Natural killer cell (primary cell): ENCODE measurements at places on chromosomes 1 and 21. TPM values are rescaled to one million over a fixed set of nuclear protein-coding genes. Genes with fewer than 3 reads are reported as not detected.

DNA sequence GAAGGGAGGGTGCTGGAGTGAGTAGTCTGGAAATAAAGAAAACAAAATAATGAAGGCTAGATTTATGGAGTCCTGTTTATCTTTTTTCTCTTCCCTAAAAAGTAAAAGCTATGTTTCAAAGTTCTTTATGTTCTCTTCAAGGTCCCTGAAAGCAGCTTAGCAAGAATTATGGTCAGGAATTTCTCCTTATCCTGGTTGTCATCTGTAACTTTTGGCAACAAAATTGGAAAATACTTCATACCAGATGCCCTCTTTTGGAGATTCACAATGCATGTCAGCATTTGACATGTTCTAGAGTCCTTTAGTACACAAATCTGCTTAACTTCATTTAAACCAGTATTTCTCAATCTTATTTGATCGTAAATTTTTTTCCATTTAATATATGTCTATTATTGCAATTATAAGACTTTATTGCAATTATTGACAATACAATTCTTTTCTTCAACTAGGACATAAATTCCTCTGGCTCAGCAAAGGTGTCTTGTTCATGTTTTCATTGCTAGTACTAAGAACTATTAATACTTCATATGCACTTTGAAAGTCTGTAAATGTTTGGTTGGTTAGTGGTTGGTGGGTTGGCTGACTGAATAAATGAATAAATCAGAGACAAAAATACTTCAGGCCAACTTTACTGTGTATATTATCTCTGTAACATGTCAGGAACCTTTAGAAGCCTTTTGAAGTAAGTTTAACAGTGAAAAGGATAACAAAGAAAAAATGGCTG lies 101.5 kb downstream of the ATP1B1 start:
- DNase-seq, result no peak

- DNase-seq, result no peak
Measured at GRCh38 chr21:33496345-33496744, 4.8 kb upstream of the DNAJC28 start.

- no peak for DNase-seq
Measured at GRCh38 chr1:82106672-82107071, 305.9 kb downstream of the ADGRL2 start.

GRCh38 chr1:110425612-110426152 lies 18.2 kb upstream of the LAMTOR5 start:
- DNase-seq, result no peak

DNA sequence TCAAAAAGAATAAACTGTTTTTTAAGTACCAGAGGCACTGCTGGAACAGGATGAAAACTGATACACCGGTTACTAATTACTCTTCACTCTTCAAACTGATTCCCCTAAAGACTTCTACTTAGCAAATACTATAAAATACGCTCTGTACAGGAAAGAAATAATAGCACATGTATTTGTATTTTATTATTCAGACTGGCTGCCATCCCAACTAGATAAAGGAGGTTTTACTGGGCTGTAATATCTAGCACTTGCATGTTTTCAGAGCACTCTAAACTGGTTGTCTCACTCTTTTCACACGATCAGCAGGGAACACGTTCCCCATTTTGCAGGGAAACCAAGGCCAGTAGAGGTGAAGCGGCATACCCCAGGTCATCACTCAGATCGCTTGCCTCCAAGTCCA lies 9.2 kb downstream of the SMIM12 start:
- no peak for DNase-seq

DNA sequence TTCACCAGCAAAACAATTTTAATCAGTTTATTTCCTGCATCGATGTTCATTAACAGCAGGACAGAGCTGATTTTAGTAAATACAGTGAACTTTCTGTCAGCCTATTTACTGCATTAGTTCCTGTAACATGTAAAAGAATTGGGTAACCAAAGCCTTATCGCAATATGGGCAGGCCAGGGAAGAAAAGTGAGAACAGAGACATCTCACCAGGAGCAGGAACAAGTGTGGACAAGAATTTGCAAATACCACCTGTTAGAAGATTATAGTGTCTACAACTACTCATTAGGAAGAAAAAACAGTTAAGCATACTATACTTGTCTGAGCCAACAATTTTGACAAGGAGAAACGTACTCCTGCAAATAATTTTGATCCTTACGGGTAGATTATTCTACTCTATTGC lies 1293.9 kb downstream of the PLA2G4A start:
- no peak for DNase-seq

GRCh38 chr21:34906401-34906800 lies 142.7 kb downstream of the RUNX1 start:
- no peak for DNase-seq

DNA sequence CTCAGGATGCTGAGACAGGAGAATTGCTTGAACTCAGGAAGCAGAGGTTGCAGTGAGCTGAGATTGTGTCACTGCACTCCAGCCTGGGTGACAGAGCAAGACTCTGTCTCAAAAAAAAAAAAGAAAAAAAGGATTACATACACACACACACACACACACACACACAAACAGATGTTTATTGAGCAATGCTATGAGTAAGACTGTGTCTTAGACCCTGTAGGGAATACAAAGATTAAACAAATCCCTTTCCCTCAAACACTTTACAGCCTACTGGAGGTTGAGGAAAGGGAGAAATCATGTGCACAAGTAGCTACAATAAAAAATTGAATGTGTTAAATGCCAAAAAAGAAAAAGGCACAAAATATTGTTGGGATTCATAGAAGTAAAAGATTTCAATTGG lies 58.1 kb downstream of the RPAP2 start:
- DNase-seq, result no peak

DNA sequence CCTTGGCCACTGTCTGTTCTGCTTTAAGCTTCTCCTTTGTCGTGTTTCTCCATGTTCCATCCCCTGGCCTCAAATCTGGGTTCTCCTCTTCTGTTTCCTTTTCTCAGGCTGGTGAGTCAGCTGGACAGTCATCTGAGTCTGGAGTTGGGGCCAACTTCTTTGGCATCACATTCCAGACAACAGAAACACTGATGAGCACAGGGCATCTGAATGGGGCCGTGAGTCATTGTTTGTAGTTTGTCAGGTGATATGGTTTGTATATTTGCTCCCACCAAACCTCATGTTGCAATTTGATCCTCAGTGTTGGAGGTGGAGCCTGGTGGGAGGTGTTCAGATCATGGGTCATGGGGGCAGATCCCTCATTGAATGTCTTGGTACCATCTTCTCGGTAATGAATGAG lies 14.3 kb upstream of the OLIG2 start:
- DNase-seq, result no peak

GRCh38 chr1:153951183-153951582 lies 4.7 kb upstream of the DENND4B start:
- DNase-seq, result no peak

DNA sequence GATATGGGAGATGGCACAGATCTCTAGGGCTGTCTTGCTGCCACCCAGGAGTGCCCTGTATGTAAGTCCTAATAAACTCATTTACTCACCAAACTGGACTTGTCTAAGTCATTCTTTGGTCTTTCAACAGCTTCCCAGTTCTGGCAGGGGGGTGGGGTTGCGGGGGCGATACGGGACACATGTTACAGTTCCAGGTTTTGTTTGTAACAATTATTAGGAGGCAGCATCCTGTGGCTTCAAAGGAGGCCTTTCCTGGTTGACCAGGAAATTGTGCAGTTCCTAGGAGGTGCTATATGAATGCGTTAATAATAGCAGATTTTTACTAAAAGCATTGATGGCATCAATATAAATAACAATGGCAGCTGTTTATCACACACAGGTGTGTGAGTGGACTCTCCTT lies 42.7 kb upstream of the TRIM45 start:
- DNase-seq, result no peak

- no peak for DNase-seq
Measured at GRCh38 chr1:203426870-203427269, 48.7 kb upstream of the PRELP start.

TOMM40L gene
- 16.6 TPM for total RNA-seq

SLC5A9 gene
- total RNA-seq, result not detected

LRRN2 gene
- total RNA-seq, result not detected
